ENCODE measurements at places on chromosomes 13 and 19. TPM values are rescaled to one million over a fixed set of nuclear protein-coding genes. Genes with fewer than 3 reads are reported as not detected.

- DNase-seq, result no peak
These were observed 27.1 kb downstream of the DGKH start for GRCh38 chr13:42075517-42075916.

- no peak for DNase-seq
These were observed 12.9 kb upstream of the RFXAP start for GRCh38 chr13:36806102-36806501.

GRCh38 chr19:1767464-1767933 lies 14.2 kb downstream of the ONECUT3 start:
- DNase-seq, result peak; percentile 56

GRCh38 chr13:73958657-73959397 lies 175.4 kb downstream of the KLF12 start:
- no peak for DNase-seq

DNA sequence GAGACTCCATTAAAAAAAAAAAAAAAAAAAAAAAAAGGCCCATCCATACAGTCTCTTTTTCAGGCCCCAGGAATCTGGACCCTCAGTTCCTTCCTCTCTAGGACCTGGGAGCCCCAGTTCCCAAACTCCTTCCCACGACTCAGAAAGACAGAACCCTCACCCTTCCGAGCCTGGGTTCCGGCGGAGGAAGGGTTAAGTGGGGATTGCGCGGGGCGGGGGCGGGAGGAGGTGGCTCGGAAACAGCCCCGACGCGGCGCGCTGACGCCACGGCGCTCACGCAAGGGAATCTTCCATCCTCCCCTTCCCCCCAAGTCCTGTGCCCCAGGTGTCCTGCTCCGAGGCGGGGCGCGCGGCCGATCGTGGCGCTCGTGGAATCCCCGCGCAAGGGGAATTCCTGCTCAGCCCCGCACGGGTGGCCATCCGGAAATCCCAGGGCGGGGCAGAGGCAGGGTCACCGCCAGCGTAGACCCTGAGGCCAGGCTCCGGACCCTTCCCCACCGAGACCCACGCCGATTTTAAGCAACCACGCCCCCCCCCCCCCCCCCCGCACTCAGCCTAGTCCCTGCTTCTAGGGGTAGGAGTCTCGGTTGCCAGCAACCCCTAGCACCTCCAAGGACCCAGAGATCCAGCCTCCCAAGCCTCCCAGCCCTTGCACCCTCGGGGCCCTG lies 659 bp downstream of the NFKBID start:
- DNase-seq, result peak; percentile 93

- no peak for DNase-seq
These were observed 29.0 kb downstream of the UTP14C start for GRCh38 chr13:52053460-52053859.

DNA sequence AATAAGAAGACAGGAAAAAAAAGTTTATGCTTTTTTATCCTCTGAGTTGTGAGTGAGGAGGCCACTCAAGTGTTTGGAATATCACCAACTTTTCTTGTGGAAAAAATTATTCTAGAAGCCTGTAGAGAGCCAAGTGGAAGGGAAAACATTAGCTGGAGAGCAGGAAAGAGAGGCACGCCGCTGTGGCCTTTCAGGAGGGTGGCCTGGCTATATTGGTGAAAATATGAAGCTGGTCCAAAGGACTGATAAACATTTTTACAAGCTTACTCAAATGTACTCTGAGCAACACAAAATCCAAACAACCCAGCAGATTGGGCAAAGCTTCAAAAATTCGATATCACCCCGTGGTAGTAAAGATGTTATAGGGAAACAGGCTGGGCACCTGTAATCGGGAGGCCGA lies 2.3 kb upstream of the EIF3G start:
- DNase-seq, result peak; percentile 87

DNA sequence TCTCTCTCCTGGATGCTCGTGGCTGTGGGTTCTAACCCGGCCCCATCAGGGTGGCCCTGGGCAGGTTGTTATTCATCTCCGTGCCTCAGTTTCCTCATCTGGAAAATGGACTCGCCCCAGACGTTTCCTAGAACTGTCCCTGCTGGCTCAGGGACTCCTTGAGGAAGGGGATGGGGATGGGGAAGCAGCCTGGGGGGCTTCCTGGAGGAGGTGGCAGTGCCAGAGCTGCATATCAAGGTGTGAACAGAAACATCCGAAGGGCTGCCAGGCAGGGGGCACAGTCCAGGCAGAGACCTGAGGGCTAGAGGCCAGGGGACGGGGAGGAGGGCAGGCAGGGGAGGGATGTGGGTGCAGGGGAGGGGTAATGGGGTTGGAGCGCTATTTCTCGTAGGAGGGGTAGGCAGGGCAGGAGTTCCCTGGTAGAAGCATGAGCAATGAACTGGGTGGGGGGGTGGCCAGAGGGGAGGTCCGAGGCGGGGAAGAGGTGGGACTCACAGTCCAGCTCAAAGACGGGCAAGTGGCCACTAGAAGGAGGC lies 3.6 kb upstream of the ELANE start:
- peak; percentile 15 for DNase-seq

- DNase-seq, result no peak
These were observed 10.1 kb downstream of the PRR36 start for GRCh38 chr19:7863971-7864689.

- no peak for DNase-seq
These were observed 77.4 kb downstream of the CYSLTR2 start for GRCh38 chr13:48731001-48731658.

- DNase-seq, result no peak
These were observed 57.9 kb downstream of the LNX2 start for GRCh38 chr13:27562457-27562856.

Gene ZNF723
- total RNA-seq, result not detected

Gene POGLUT2
- total RNA-seq, result 23.5 TPM

Gene ADPRHL1
- total RNA-seq, result 212 TPM

Gene AMH
- 4.0 TPM for total RNA-seq

Gene KIRREL2
- total RNA-seq, result 0.31 TPM

Gene SPTBN4
- 0.40 TPM for total RNA-seq

Gene FARP1
- 37.8 TPM for total RNA-seq

All from muscle of leg (tissue), 16 donors.